ENCODE measurements at places on chromosomes 5 and 9. TPM values are rescaled to one million over a fixed set of nuclear protein-coding genes. Genes with fewer than 3 reads are reported as not detected.

The FRMD3 gene
- 0.38 TPM for total RNA-seq

The PCA3 gene
- total RNA-seq: not detected

The OR1J2 gene
- not detected for total RNA-seq

The MYOT gene
- not detected for total RNA-seq

The ALDH7A1 gene
- total RNA-seq: 5.8 TPM

The HAUS6 gene
- 33.4 TPM for total RNA-seq

The TAF9 gene
- 85.1 TPM for total RNA-seq

GRCh38 chr5:118793091-118793490, 195.3 kb downstream of the DTWD2 start:
- no peak overlapping the region for H3K4me3 ChIP-seq
- H3K27me3 ChIP-seq: no peaks in the 10 kb centered on the region
- H3K4me1 ChIP-seq: no peaks in the 10 kb centered on the region
- no peak for DNase-seq
- no peaks in the 10 kb centered on the region for H3K36me3 ChIP-seq
- H3K27ac ChIP-seq: no peak overlapping the region

- peaks cover 60% of the 10 kb centered on the region for H3K4me1 ChIP-seq
- peak overlapping the region; percentile 91 for H3K4me3 ChIP-seq
- H3K27ac ChIP-seq: peak overlapping the region; percentile 98
- peaks cover 3% of the 10 kb centered on the region for H3K36me3 ChIP-seq
These were observed 46.2 kb downstream of the SLC28A3 start for GRCh38 chr9:84294241-84294950.

DNA sequence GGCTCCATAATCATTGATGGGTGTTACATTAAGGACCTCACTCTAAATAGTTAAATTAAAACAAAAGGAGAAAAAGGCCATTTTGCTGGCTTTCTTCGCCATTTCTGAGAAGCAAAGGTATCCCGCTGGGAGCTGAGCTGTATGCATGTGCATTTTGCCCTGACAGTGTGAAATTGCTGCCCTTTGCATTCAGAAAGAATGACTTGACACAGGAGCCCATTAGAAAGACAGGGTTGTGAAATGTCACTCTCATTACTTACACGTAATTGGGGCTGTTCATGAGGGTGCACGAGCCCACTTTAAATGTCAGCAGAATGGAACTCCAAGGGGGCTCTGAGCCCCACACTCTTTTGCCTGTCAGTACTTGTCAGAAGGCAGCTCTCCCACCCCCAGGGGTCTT, 85.0 kb downstream of the SEMA4D start:
- peaks cover 57% of the 10 kb centered on the region for H3K36me3 ChIP-seq
- H3K4me1 ChIP-seq: peaks cover 98% of the 10 kb centered on the region
- no peak overlapping the region for H3K4me3 ChIP-seq
- peak overlapping the region; percentile 45 for H3K27ac ChIP-seq
- no peak for DNase-seq

- no peak overlapping the region for H3K27ac ChIP-seq
- H3K27me3 ChIP-seq: no peaks in the 10 kb centered on the region
- no peak for DNase-seq
- H3K4me3 ChIP-seq: no peak overlapping the region
- H3K4me1 ChIP-seq: no peaks in the 10 kb centered on the region
These were observed 218.3 kb downstream of the ADAMTSL1 start for GRCh38 chr9:18692268-18692667.

DNA sequence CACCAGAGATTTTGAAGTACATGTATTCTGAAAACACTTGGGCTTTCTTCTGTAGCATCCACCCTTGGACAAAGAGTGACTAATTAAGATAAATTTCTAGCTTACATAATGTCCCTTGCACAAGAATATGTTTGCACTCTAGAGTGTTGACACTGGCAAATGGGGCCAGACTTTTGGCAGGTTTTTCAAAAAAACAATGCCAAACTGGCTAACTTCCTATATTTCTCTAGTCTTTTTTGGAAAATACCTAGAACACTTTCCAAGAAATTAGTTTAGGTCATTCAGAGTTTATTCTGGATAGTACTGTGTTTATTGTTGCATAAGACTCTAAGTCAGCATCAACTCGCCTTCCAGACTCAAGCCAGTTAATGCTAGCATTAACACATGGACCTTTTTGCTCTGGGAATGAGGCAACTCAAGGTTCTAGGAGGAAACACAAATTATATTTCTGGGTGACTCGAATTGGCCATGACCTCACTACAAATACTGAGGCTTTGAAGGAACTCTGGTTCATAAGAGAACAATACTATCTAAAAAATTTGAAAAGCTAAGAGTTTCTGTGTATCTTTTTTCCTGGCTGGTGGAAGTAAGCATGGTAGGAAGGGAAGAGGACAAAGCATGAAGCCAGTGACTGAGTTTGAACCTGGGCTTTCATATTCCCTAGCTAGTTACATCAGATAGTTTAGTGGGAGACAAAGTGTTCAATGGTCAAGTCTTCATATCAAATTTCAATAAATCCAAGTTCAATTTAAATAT, 101.6 kb downstream of the NREP start:
- no peaks in the 10 kb centered on the region for H3K27me3 ChIP-seq
- no peak overlapping the region for H3K4me3 ChIP-seq
- no peaks in the 10 kb centered on the region for H3K4me1 ChIP-seq

GRCh38 chr9:4859035-4859434, 66.3 kb downstream of the RCL1 start:
- no peak overlapping the region for H3K4me3 ChIP-seq
- peaks cover 13% of the 10 kb centered on the region for H3K36me3 ChIP-seq
- no peak for DNase-seq
- peaks cover 20% of the 10 kb centered on the region for H3K4me1 ChIP-seq
- H3K27me3 ChIP-seq: no peaks in the 10 kb centered on the region
- H3K27ac ChIP-seq: no peak overlapping the region

- DNase-seq: no peak
- peaks cover 20% of the 10 kb centered on the region for H3K4me1 ChIP-seq
- no peak overlapping the region for H3K4me3 ChIP-seq
- peaks cover 2% of the 10 kb centered on the region for H3K36me3 ChIP-seq
- H3K27ac ChIP-seq: peak overlapping the region; percentile 47
These were observed 34.7 kb downstream of the DAP start for GRCh38 chr5:10726179-10726912.

- DNase-seq: no peak
- no peaks in the 10 kb centered on the region for H3K36me3 ChIP-seq
- H3K27ac ChIP-seq: no peak overlapping the region
- no peaks in the 10 kb centered on the region for H3K27me3 ChIP-seq
These were observed 170.4 kb downstream of the CTNND2 start for GRCh38 chr5:11733840-11734192.

GRCh38 chr5:157347301-157348048, 81.6 kb downstream of the CYFIP2 start:
- H3K4me1 ChIP-seq: peaks cover 72% of the 10 kb centered on the region
- H3K36me3 ChIP-seq: peaks cover 46% of the 10 kb centered on the region
- DNase-seq: no peak
- H3K27ac ChIP-seq: no peak overlapping the region

DNA sequence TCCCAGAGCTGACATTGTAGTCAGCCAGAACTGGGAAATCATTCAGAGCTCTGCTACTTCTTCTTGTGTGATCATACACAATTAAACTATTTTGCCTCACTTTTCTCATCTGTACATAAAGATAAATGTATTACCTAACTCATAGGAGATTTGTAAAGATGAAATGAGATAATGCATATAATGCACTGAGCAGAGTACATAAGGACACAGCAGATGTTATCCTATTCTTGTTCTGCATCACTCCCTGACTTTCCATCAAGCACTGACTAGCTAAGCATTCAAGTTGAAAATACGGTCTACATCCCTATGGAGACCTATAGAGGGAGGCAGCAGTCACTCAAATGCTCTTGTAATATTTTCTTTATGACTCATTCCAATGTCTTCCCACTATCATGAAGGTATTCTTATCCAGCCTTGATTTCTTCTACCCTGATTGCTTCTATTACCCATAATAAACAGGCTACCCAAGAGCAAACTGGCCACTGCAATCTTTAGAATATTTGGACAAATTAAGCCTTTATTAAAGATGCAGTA, 16.3 kb upstream of the PRR16 start:
- no peaks in the 10 kb centered on the region for H3K27me3 ChIP-seq
- no peaks in the 10 kb centered on the region for H3K4me1 ChIP-seq
- H3K36me3 ChIP-seq: no peaks in the 10 kb centered on the region
- H3K27ac ChIP-seq: no peak overlapping the region

- no peaks in the 10 kb centered on the region for H3K36me3 ChIP-seq
- H3K4me3 ChIP-seq: peak overlapping the region; percentile 29
- peaks cover 55% of the 10 kb centered on the region for H3K4me1 ChIP-seq
- peak overlapping the region; percentile 6 for H3K27ac ChIP-seq
- peak; percentile 64 for DNase-seq
These were observed 43.7 kb upstream of the ITGA1 start for GRCh38 chr5:52743970-52744369.

All from activated T-cell treated with anti-CD3 and anti-CD28 coated beads, Interleukin-2, amount 50 U/mL, for 72 hours (primary cell).